ENCODE measurements at places on chromosomes 2 and 18.

DNA sequence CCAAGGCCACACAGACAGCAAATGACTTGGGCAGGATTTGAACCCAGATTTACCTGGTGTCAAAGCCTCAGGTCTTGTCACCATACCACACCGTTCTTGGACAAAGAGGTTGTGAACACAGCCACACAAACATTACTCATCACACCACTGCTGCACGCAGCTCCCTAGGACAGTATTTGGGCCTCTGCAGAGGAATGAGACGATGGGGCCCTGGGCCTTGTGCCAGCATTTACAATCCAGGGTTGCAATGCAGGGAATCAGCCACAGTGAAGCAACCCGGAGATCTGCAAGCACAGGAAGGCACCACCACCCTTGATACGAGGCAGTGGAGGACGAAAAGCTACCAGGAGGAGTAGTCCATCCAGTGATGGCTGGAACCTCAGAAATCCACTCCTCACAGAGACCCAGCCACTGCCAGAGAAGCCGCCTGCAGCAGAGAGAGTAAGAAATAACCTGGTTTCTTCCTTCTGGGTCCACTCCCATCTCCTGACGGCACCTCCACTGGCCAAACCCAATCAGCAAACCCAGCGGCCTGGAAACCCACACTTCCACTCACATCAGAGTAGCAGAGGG lies 3.7 kb upstream of the MTCL1 start:
- DNase-seq: no peak

DNA sequence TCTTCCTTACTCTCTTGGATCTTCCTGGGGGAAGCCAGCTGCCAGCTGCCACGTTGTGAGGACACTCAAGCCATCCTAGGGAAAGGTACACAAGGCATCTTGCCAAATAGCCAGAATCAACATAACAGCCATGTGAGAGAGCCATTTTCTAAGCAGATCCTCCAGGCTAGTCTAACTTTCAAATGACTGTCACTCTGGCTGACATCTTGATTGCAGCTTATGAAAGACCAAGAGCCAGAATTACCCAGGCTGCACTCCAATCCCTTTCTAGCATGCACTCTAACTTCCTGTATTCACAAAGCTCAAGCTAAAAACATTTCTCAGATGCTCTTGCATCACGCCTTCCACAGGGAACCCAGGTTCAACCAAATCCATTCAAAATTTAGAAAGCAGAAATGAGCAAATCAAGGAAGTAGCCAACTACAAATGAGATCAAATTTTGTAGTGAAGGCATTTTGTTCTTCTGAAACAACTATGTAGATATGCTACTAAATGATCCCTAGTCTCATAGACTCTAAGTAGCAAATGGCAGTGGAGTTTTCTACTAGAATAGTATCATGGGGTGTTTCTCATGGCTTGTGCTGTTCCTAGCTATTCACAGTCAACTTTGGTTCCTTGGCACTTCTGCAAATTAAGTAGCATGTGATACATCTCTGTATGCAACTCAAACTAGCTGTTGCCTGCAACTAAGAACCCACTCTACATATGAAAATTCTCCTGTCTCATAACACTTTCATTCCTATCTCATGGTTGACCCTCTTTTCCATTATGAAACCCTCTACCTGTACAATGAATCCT lies 281.9 kb downstream of the ZEB2 start:
- DNase-seq: peak; percentile 10

DNA sequence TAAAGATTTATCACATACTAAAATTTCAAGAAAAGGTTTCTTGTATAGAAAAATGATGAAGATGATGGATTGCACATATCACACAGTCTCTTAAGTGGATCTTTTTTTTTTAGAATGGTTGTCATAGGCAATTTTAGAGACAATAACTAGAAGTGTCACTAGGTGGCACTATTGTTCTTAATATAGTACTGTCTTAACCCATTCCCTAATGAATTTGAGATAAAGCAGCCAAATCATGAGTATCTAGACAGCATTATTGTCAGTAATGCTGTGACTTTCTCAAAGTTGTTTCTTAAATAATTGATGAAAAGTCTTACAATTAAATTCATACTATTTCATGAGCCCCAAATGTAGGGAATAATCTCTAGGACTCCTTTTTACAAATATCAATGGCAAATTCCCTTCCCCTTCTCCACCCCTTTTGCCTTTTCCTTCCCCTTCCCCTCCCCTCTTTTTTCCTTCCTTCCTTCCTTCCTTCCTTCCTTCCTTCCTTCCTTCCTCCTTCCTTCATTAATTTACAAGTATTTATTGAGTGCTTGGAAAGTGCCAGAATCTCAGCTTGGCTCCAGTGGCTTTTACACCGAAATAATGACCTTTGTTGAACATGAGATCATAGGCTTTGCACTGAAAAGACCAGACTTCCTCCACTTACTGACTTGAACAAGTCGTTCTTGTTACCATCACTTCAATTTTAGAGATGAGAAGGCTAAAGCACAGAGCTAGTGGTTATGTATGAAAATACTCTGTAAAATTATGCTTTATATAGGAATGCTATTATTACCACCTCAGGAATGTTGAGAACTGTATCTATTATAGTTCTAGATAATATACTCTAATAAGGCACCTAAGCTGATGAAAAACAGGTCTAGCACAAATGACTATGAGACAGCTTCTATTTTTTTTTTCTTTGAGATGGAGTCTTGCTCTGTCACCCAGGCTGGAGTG lies 19.8 kb downstream of the MYL12B start:
- no peak for DNase-seq

DNA sequence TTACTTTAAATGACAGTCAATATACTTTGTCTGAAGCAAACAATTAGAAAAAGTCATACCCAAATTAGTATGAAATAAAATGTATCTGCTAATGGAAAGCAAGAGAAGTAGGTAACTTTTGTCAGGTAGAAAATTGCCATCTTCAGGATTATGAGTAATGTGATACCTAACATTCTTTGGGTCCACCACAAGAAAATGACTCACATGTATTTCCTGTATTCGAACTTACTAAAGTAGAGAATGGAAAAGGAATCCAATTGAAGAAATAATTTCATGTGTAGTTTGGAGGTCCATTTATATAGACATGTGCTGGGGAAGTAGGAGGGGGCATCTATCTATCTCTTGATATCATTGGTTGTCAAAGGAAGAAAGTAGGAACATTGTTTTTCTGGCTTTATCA lies 636.2 kb upstream of the CHAC2 start:
- DNase-seq: no peak

- no peak for DNase-seq
Measured at GRCh38 chr2:137521653-137522619, 442.3 kb upstream of the HNMT start.

- peak; percentile 73 for DNase-seq
Measured at GRCh38 chr2:37615804-37616676, 55.4 kb downstream of the CDC42EP3 start.

DNA sequence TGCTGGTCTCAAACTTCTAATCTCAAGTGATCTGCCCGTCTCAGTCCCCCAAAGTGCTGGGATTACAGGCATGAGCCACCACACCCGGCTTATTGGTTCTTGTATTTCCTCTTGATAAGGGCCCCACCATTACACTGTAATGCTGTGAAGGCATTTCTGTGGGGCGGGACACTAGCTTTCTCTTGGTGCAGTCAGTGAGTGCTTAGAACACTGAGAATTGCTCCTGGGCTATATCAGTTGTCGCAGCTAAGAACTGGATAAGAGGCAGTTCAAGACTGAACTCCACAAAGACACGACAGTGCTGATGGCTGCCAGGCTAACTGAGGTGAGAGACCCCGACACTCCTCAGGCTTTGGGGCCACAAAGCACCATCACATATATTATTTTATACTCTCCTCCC lies 2.1 kb downstream of the KHK start:
- DNase-seq: no peak

DNA sequence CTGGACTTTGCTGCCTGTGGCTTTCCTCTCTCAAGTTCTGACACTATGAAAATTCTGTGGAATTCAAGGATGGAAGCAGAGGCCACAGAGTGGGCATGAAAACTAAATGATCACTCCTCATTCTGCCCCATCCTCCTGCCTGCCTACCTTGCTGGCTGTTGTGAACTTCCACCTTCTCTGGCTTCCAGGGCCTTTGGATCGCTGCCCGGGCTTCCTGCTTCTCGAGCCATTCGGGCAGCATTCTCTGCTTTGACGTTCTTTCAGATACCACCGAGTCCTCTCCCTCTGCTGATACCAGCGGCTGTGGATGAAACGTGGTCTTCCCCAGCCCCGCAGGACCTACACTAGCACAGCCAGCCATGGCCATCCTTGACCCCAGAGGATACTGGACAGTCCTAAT lies 327.7 kb upstream of the SLC14A2 start:
- DNase-seq: no peak

GRCh38 chr2:186477790-186478189 lies 8.3 kb upstream of the ZC3H15 start:
- no peak for DNase-seq

DNA sequence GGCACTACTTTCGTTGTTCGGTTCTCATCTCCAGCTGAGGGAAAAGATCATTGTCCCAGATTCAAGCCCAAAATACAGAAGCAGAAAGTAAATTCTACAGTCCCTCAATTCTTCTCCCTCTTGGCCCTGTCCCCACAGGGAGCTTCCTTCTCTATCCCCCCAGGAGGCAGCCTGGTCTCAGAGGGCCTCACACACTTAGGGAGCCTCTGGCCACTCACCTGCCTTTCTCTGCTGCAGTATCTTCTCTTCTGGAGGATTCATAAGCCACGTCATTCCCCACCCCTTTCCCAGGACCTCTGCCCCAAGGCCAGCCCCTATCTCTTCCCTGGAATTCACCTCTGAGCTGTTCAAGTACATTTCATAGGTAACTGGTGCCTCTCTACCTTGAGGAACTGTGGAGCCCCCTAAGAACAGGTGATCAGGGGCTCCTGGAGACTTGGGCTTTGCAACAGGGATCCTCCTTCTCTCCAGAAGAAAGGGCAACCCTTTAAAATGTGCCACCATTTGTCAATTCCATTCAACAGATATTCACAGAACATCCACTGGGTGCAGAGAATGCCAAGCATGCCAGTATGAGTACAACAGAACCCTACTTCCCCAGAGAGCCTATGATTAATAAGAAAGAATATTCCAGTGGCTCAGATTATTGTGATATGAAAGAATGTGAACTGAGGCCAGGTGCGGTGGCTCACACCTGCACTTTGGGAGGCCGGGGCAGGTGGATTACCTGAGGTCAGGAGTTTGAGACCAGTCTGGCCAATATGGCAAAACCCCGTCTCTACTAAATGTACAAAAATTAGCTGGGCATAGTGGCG lies 72.9 kb downstream of the CIB4 start:
- DNase-seq: no peak

- no peak for DNase-seq
Measured at GRCh38 chr2:72846171-72847095, 20.6 kb upstream of the EXOC6B start.

- DNase-seq: no peak
Measured at GRCh38 chr2:157245846-157246764, 11.4 kb upstream of the GALNT5 start.

- DNase-seq: no peak
Measured at GRCh38 chr18:8681196-8681595, 24.2 kb upstream of the MTCL1 start.

DNA sequence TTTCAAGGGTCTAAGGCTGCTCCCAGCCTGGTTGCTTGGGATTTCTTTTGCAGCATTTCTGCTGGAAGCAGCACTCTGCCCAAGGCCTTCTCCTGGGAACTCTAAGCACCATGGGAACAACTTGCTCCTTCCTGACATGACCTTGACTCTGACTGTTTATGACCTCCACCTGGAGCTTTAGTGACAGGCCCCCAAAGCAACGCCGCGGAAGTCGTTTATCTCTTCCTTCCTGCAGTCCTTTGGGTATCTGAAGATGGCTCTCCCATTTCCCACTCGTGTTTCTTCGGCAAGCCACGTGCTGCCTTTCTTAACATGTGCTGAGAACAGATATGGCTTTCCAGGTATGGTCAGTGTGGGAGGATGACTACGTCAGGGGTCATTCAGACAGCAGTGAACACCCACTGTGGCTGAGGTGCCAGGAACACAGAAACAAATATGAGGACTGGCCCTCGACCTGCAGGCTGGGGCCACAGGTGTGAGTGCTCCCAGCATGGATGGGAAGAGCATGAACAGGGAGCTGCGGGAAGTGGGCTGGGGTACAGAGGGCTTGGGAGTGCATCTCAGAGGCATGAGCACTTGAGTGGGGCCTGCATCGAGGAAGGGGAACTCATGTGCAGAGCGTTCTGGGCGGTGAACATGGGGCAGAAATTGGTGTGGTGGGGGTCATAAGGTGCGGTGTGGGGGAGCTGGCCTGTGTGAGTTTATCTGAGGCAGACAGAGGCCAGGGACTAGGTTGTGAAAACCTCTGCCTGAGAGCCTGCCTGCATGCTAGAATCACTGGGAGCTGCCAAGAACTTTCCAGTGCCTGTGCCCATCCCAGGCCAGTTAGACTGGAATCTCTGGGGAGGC lies 140.5 kb downstream of the TSN start:
- DNase-seq: no peak

DNA sequence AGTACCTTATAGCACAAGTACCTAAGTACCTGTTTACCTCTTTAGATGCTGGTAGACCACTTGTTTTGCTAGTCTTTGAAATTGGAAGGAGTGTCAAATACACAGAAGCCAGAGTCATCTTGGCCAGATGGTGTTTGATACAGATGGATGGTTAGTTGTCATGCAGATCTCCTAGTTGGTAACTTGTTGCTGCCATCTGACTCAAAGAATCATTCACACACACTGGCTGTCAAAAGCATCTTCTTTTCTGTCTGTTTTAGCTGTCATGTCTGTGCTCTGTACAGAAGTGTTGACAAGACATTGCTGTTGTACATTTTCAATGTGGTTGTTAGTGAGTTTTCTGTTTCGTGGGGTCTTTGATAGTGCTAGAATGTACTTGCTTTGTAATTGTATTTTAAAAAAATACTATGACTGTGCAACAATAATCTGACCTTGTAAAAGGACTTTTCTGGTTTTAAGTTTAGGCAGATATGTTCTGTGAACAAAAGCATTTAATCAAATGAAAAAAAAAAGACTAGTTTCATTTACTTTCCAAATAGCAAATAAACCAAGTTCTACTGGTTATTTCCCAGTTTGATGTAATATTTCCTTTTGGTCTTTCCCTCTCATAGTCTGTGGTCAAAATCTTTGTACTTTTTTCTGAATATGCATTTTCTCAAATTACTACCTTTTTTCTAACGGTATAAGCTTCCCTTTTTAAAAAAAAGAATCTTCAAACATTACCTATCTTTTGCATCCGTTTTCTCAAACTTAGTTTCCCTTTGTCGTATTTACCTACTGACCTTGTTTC lies 39.9 kb downstream of the TANK start:
- DNase-seq: no peak

DNA sequence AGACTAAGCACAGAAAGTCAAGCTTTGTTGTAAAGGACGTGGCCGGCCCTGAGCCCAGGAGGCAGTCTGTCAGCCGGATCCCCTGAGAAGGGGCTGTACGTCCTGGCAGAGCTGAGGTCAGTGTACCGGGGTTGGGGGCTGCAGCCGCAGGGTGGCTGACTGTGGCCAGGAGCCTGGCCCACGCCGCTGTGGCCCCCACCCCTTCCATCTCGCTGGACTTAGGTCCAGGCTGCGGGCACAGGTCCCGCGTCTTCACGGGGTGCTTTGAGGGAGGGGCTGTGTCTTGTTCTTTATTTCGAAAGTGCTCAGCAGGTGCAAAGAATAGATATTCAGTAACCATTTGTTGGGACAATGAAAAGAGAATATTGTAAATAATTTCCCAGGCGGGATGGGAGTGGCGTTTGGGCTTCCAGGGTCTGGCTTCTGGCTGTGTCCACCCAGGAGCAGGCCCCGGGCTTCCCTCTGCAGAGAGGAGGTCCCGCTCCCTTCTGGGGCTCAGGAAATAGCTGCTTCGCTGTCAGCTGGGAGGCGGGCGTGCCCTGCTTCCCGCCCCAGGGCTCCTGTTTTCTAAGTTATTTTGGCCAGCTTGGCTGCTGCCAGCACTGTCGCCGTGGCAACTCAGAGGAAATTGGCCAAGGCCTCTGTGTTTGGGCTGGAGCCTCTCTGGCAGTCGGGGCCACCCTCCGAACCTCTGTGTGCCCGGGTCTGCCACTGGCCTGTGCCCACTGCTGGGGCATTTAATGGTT lies 7.4 kb downstream of the NFATC1 start:
- peak; percentile 64 for DNase-seq
